Activated T-cell treated with anti-CD3 and anti-CD28 coated beads for 48 hours (primary cell): ENCODE measurements at places on chromosomes 6 and 20.

GRCh38 chr20:32977281-32978008 is 26.8 kb downstream of the SUN5 start:
- no peak for DNase-seq

DNA sequence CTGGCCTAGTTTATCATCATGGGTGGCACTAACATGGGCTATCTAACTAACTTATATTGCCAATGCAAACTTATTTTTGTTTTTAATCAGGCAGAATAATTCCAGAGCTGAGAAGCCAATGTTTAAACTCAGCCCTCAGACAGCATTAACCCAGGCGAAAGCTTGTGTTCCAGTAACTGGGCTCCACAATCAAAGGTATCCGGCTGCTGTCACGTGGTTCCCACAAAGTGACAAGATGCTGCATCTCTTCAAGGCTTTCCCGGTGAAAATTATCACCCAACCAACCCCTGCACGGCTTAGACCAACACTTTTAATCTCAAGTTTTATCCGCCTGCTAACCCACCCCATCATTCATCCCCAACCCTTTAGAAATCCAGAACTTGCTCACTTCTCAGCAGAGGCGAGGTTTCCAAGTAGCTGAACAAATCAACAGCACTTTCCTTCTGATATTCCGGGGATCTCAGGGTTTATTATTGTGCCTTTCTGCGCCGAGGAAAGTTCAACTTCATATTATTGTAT is 885 bp downstream of the MTCL3 start:
- DNase-seq, result no peak

GRCh38 chr6:73710948-73711347 is 14.9 kb downstream of the CD109 start:
- DNase-seq, result no peak

- DNase-seq, result no peak
These were observed 30.5 kb upstream of the GMDS start for GRCh38 chr6:2275892-2276242.

DNA sequence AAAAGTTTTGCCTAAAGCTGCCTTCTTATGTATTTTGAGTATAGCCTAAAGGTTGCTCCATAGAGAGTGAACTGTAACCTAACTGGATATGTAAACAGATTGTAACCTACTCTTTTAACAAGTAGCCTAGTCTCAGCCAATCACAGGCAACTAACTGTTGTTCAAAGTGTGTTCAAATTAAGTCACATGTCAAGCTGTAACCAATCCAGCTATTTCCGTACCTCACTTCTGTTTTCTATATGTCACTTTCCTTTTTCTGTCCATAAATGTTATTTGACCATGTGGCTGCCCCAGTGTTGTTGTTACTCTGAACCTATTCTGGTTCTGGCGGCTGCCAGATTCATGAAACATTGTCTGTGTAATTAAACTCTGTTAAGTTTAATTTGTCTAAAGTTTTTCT is 47.4 kb upstream of the RNGTT start:
- DNase-seq, result no peak

- DNase-seq, result no peak
These were observed 228.0 kb downstream of the SYNDIG1 start for GRCh38 chr20:24697411-24697810.

GRCh38 chr6:30591008-30591407 is 19.8 kb downstream of the ABCF1 start:
- DNase-seq, result no peak

- DNase-seq, result no peak
These were observed 200.3 kb downstream of the RNGTT start for GRCh38 chr6:88763160-88763559.

GRCh38 chr6:97865612-97866011 is 582.6 kb upstream of the MMS22L start:
- DNase-seq, result no peak

DNA sequence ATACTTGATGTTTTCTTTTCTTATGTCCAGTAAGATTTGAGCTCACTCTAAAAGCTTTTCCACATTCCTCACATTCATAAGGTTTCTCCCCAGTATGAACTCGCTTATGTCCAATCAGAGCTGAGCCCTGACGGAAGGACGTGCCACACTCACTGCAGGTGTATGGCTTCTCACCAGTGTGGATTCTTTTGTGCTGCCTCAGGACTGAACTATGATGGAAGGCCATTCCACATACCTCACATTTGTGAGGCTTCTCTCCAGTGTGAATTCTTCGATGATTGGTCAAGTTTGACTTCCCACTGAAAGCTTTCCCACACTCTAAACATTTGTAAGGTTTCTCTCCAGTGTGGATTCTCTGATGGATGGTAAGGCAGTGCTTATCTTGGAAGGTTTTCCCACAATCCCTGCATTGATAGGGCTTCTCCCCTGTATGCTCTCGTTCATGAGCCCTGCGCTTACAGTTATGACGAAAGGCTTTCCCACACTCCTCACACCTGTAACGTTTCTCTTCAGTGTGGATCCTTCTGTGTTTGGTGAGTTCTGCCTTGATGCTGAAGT is 9.9 kb downstream of the ZNF311 start:
- no peak for DNase-seq

- no peak for DNase-seq
These were observed 350.7 kb downstream of the KHDRBS2 start for GRCh38 chr6:61935242-61935846.

GRCh38 chr6:11876934-11877433 is 98.4 kb upstream of the ADTRP start:
- DNase-seq, result no peak

DNA sequence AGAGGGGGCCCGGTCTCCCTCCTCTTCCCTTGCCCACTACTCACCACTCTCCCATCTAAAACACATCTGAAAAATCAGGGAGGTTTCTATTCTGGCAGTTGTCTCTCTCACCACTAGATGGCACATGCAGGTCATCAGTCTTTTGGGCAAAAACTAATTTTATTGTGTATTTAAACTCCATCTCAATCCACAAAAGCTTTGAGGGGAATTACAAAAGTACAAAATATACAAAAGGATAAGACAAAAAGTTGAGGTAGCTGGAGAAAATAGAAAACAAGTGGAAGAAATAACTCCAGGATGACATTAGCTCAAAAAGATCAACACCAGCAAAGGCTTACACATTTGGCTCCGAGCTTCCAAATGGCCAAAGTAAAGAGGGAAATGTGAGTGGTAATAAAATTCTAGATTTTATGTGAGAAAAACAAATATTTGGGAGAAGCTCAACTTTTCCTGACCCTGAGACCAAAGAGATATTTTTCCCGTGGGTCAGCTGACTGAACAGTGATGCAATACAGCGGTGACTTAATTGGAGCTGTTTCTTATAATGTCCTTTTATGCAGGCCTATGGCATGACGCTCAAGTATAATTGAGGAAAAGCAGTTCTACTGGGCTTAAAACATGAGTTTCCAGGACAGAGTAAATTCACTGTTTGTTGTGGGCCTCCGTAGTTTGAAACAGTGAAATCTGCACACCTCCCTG is 79.8 kb upstream of the CHD6 start:
- no peak for DNase-seq

DNA sequence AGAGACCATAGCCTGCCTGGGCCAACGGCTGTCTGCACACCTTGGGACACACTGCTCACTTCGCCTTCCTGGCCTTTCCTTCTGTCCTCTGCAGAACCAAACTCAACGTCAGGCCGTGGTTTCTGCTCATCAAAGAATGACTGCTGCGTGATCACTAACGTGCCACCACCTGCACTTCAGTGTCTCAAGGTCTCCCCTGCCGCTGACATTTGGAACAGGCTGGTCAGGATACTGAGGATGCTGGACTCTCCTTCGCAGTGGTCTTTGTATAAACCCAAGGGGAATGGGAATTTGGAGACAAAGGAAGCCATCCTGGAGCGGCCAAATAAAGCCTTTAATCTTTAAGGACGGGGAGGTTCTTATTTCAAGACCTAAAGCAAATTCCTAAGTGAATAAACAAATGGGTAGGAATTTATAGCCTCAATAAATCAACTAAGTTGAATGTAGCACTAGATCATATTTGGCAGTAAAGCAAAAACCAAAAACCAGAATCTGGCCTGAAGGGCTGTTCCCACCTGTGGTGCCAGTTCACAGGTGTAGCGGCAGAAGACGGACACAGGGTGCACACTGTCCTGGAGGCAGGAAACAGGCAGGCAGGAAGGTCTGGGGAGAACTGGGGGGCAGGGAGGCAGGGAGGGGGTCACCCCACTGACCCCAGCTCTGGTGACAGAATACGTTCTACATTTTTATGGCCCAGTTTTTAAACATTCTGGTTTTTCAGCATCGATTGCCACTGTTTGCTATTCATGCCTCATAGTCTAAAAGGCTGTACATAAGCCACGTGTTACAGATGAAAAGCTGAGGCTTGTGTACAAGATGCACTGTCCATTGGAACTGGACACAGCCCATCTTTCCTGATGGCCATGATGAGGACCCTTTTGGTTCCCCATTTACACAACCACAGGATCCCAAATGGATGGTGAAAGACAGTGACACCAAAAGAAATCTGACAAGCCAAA is 36.6 kb downstream of the ABHD12 start:
- no peak for DNase-seq

DNA sequence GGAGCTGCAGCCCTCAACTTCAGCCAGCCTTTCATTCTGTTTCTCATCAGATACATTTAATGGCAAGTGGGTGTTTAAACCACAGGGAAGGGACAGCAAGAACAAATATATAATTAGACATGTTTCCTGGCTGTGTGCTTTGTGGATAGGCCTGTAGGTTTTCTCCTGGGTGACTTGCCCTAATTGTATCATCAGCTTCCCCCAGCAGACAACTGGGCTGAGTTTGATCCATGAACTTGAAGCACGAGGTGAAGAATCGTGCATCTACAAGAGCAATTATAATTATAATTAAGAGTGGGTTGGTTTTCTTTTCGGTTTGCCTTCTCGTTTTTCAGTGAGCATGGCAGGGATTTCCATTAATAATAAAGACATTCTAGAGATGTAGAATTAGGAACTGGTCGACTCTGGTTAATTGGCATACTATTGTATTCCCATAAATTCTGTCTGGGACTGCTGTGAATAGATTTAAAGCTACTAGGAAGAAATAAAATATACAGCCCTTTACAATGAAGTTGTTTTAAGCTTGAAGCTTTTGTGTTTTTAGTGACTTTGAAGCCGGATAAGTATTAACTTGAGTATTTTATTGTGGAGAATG is 1052.2 kb downstream of the KIF16B start:
- DNase-seq, result no peak

- no peak for DNase-seq
These were observed 181.0 kb downstream of the ALDH8A1 start for GRCh38 chr6:134768931-134769330.

GRCh38 chr6:85023721-85024120 is 259.3 kb upstream of the TBX18 start:
- DNase-seq, result no peak

DNA sequence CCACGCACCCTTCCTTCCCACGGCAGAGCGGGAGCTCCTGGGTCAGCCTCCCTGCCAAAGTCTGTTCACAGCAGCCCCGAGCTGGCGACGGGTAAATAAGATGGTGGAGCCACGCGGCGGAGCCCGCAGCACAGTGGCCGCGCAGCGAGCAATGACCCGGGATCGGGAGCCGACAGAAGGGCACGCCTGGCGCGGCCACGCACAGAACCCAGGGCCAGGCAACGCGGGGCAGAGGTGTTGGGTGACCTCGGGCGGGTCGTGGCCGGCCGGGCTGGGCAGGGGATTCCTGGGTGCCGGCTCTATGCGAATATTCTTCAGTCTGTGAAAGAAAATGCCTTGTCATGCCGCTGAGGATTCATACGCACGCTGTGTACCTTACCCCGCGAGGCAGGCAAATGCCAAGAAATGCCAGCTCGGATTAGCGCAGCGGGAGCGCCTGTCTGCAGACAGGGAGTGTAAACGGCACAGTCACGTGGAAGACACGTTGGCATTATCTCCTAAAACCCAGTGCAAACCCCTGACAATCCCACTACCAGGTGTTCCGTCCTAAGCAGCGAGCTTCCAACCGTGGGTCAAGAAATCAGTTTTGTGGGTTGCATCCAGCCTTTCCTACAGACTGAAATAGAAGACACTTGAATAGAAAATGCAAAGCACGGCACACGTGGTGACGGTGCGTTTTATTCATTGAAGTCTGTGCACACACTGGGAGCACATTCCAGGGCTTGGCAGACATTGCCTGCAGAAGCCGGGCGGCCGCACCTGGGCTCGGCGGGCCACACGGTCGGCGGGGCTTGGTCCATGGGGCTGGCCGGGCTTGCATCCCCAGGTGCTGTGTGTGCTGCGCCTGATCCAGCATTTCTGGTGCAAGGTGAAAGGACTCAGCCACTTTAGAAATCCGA is 18.3 kb downstream of the CHRNA4 start:
- DNase-seq, result no peak

GRCh38 chr6:17390276-17390675 is 3.1 kb upstream of the CAP2 start:
- DNase-seq, result no peak

- no peak for DNase-seq
These were observed 144.3 kb downstream of the PXDC1 start for GRCh38 chr6:3607171-3607570.

- DNase-seq, result no peak
These were observed 269.3 kb downstream of the ARHGAP18 start for GRCh38 chr6:129440691-129441090.

DNA sequence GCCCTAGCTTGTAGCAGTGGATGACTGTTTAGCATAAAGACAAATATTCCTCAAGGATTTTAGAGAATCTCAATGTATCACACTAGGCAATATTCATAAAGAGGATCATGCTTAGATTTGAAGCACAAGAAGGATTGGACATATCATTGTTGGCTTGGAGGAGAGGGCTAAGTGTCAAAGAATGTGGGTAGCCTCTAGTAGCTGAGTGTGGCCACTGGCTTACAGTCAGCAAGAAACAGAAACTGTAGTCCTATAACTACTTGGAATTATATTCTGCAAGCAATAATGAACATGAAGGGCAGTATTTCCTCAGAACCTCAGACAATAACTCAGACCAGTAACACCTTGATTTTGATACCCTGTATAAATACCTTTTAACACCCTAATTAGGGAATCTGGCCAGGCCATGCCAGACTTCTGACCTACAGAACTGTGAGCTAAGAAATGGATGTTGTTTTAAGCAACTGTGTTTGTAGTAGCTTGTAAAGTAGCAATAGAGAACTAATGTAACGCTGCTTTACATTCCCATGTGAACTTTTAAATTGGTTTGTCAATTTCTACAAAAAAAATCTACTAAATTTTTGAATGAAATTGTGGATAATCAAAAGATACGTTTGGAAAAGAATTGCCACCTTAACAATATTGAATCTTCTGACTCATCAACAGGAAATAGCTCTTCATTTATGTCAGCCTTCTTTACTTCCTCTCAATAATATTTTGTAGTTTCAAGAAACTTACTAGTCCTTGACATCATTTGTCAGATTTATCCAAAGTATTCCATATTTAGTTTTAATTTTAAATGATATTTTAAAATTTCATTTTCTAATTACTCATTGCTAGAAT is 65.2 kb upstream of the RSPO3 start:
- DNase-seq, result no peak

GRCh38 chr6:116412270-116412669 is 41.5 kb downstream of the DSE start:
- no peak for DNase-seq

GRCh38 chr20:34945315-34946077 is 10.1 kb downstream of the GSS start:
- no peak for DNase-seq

GRCh38 chr20:43969501-43970182 is 55.0 kb downstream of the TOX2 start:
- DNase-seq, result no peak

GRCh38 chr20:58744836-58745235 is 52.2 kb downstream of the NPEPL1 start:
- DNase-seq, result no peak
